Gastrocnemius medialis (tissue), 4 donors: ENCODE measurements at places on chromosomes 5 and 9. TPM values are rescaled to one million over a fixed set of nuclear protein-coding genes. Genes with fewer than 3 reads are reported as not detected.
A peak's percentile ranks its signal among the peaks of the same experiment; 100 is the strongest.

Gene PCDHB1
- total RNA-seq, result not detected

Gene CAVIN4
- total RNA-seq, result 14.5 TPM

DNA sequence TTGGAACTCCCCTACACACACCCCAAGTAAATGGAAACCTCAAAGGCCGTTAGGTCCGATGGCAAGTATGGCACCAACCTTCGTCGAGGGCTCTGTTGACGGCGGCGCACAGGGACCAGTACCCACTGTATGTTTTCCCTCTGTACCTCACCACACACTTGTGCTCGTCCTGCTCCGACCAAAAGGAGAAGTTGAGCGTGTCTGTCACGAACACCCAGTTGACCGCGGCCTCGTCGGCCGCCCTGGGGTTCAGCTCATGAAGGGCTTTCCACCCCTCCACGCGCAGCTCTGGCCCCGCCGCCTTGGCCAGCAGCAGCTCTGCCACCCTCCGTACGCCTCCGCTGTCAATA is 24.0 kb downstream of the HNRNPK start:
- peak overlapping the region; percentile 86 for H3K27ac ChIP-seq
- H3K27me3 ChIP-seq, result no peaks in the 10 kb centered on the region
- peaks cover 35% of the 10 kb centered on the region for H3K36me3 ChIP-seq

Gene DMGDH
- total RNA-seq, result 0.46 TPM

DNA sequence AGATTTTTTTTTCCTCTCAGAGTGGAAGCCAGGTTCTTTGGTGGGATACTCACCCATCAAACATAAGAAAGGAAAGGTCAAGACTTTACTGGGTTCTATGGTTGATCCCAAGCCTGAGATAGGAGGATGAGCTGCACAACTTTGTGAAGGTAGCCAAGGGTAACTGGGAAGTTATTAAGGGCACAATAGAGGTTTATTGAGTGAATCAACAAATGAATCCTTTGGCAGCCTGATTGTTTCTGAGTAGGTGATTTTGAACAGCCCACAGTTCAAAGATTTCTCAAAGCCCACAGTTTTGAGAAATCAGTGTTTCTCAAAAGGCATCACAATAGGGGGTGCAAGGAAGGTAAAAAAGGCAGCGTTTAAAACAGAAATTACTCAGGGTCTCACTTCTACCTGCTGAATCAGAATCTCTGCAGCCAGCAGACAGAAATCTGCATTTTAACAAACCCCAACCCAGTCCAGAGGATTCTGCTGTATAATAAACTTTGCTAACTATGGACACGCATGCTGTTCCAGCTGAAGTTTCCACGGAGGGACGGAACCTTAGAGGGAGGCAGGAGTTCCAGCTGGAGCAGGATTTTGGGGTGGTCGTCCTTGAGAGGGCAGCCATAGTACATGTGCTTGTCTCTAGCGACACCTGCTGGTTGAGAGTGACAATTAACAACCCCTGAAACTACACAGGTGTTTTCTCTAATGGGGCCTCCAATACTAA is 32.7 kb upstream of the FSD1L start:
- no peak overlapping the region for H3K4me3 ChIP-seq
- H3K36me3 ChIP-seq, result no peaks in the 10 kb centered on the region

Gene CDH9
- total RNA-seq, result not detected

GRCh38 chr9:113665064-113665463 is 201.5 kb downstream of the RGS3 start:
- no peaks in the 10 kb centered on the region for H3K27me3 ChIP-seq
- DNase-seq, result no peak
- no peaks in the 10 kb centered on the region for H3K4me1 ChIP-seq
- no peak overlapping the region for H3K4me3 ChIP-seq
- H3K27ac ChIP-seq, result no peak overlapping the region

GRCh38 chr9:107715740-107716139 is 226.2 kb upstream of the KLF4 start:
- no peak overlapping the region for H3K27ac ChIP-seq
- no peak overlapping the region for H3K4me3 ChIP-seq
- no peaks in the 10 kb centered on the region for H3K27me3 ChIP-seq
- DNase-seq, result no peak

GRCh38 chr5:160458806-160459800 is 37.4 kb downstream of the PTTG1 start:
- H3K27ac ChIP-seq, result no peak overlapping the region
- no peak overlapping the region for H3K4me3 ChIP-seq
- H3K27me3 ChIP-seq, result no peaks in the 10 kb centered on the region
- no peaks in the 10 kb centered on the region for H3K4me1 ChIP-seq

Gene CDH6
- total RNA-seq, result 1.00 TPM

Gene PPP2R2B
- 0.04 TPM for total RNA-seq

Gene FGF10
- total RNA-seq, result not detected

Gene ZFP62
- total RNA-seq, result 8.9 TPM

DNA sequence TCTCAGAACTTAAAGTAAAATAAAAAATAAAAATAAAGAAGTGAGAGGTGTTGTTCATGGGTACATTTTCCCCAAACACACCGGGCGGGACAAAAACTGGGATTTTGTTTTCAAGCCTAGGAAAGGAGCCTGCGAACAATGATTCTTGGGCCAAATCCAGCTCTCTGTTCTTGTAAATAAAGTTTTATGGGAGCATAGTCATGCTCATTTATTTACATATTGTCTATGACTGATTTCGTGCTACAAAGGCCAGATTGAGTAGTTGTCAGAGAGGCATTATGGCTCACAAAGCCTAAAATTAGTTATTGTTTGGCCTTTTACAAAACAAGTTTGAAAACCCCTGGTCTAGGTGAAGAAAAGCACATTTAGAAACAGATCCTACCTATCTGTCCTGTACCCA is 821.0 kb upstream of the GRAMD2B start:
- no peak for DNase-seq
- no peak overlapping the region for H3K27ac ChIP-seq
- no peaks in the 10 kb centered on the region for H3K27me3 ChIP-seq
- no peak overlapping the region for H3K4me3 ChIP-seq

DNA sequence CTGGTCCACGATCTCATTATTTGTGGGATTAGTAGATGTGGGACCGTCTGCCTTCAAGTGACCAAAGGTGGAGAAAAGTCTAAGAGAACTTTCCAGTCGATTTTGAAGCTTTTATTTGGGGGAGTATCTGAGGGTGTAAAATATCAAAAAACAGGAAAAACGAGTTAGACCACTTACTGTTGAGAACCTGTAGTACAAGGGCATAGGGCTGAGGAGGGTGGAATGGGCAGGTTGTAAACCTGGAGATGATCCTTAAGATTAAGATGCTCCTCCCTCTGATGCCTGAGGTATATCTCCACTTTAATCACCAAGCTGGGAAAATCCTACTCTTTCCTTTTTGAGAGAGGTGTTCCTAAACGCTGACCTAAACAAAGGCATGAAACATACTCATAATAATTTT is 32.0 kb upstream of the GTF2H2C start:
- no peak overlapping the region for H3K4me3 ChIP-seq
- no peak overlapping the region for H3K27ac ChIP-seq
- no peaks in the 10 kb centered on the region for H3K36me3 ChIP-seq
- DNase-seq, result no peak
- H3K4me1 ChIP-seq, result no peaks in the 10 kb centered on the region

DNA sequence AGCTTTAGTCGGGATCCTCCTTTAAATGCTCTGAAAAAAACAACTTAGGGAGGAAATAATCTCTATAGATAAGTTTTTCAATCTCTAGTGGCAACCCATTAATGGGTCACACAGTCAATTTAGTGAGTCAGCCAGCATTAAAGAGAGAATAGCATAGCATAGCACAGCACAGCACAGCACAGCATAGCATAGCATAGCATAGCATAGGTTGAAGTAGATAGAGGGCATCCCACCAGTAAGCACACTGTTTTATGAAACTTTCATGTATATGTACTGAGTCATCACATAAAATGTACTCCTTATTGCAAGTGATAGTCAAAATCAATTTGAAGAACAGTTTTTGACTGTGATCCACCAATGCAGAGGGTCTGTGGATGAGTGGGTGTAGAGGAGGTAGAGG is 522.9 kb downstream of the CCDC171 start:
- no peak overlapping the region for H3K27ac ChIP-seq
- H3K4me3 ChIP-seq, result no peak overlapping the region
- no peak for DNase-seq
- no peaks in the 10 kb centered on the region for H3K36me3 ChIP-seq
- H3K4me1 ChIP-seq, result no peaks in the 10 kb centered on the region
- no peaks in the 10 kb centered on the region for H3K27me3 ChIP-seq
